ENCODE measurements at places on chromosomes 4 and X. TPM values are rescaled to one million over a fixed set of nuclear protein-coding genes. Genes with fewer than 3 reads are reported as not detected.

The MTCP1 gene
- 16.0 TPM for total RNA-seq

The HAND2 gene
- 0.41 TPM for total RNA-seq

The CT55 gene
- total RNA-seq = not detected

The CYTL1 gene
- total RNA-seq = not detected

The SSX3 gene
- not detected for total RNA-seq

The ZNF81 gene
- 6.3 TPM for total RNA-seq

The TCEAL6 gene
- not detected for total RNA-seq

The GLRB gene
- total RNA-seq = 1.00 TPM

The SPIN3 gene
- 6.2 TPM for total RNA-seq

The BEX2 gene
- total RNA-seq = 8.7 TPM

The RTL5 gene
- 2.2 TPM for total RNA-seq

The CLDN2 gene
- 5.7 TPM for total RNA-seq

The F8A2 gene
- not detected for total RNA-seq

The SRPX gene
- 9.7 TPM for total RNA-seq

The NDST3 gene
- not detected for total RNA-seq

Data from A549 treated with AZD2906 at 1 μM for 4 hours (cell line).